ENCODE measurements at places on chromosomes 7 and 10.

DNA sequence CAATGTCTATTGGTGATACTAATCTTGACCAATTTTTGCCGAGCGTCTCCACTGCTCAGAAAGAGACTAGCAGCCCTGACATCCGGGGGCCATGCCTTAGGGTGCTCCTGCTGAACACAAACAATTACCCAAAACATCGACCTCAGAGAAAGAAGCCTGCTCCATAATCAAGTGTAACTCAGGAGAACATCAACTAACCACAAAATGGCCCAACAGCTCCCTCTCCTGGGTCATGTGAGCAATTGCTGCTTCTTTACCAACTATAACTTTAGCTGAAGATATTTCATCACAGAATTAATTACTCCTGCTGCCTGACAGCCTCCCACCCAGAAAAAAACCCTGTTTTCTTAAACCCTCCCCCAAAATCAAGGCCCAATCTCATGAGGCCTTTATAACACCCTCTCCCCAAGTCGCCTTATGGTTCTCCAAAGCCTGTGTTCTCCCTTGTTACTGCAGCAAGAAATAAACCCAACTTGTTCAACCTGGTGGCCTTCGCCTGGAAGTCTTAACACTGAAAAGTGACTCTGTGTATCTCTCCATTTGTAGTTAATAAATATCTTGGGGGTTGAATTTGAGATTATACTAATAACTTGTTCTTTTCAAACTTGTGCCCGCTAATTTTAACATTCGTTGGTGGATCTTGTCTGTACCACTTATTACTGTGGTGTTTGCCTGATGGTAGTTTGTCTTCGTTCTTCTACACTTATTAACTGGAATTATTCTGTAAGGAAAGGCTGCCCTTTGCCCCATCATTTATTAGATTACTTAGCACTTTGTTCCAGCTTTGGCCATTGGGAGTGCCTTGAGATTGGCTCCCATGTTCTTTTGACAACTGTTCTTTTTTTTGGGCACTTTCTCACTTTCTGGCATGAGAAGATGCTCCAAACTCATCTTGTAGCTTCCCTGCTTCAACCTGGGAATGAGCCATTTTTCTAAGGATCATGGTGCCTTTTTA, 21.2 kb upstream of the RAMP3 start:
- DNase-seq: peak; percentile 77

- peak; percentile 53 for DNase-seq
Measured at GRCh38 chr7:42843205-42843800, 68.6 kb downstream of the C7orf25 start.

GRCh38 chr7:117271566-117271965, 51.3 kb downstream of the WNT2 start:
- DNase-seq: no peak

DNA sequence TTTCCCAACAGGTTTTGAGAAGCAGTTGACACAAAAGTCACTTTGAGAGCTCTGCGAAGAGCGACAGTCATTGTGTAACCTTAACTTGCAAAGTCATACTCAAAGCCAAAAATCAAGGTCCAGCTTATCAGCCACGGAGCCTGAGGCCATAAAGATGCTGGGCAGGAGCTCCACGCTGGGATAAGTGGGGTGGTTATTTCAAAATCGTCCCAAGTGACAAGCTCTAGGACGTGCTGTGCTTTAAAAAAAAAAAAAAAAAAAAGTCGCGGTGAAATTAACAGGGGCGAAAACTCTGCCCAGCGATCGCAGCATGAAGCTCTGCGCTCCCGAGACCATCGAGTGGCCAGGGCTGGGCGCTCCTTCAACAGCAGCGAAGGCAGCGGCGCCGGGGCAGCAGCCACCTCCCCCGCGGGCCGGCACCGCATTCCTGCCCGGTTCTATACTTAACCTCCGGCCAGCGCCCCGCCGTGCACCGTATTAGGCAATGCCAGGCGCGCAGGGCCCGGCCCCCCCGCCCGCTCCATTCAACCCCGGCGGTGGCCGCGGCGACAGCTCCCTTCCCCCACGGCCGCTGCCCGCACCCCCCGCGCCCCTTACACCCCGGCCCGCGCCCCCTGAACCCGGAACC, 657 bp downstream of the HACD1 start:
- peak; percentile 40 for DNase-seq

DNA sequence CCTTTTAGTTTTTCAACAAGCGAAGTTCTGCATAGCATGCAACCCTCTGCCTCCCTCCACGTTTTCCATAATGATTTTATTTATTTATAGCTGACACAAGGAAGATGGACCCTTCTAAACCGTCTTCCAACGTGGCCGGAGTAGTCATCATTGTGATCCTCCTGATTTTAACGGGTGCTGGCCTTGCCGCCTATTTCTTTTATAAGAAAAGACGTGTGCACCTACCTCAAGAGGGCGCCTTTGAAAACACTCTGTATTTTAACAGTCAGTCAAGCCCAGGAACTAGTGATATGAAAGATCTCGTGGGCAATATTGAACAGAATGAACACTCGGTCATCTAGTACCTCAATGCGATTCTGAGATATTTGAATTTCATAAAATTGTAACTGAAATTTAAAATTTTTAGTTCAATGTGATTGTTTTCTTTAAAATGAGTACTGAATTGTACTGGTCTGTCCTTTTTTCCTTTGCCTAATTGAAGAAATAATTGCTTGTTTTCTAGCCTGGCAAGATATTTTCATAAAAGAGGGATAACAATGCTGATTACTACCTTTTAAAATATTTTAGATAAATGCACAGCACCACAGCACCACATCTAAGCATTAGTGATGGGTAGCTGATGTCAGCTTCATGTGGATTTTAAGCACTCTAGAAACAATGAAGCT, 41.5 kb upstream of the SLC39A12 start:
- DNase-seq: no peak

- no peak for DNase-seq
Measured at GRCh38 chr7:117444646-117445045, 17.4 kb upstream of the ASZ1 start.

GRCh38 chr10:59270492-59270891, 91.9 kb downstream of the FAM13C start:
- DNase-seq: no peak

- DNase-seq: no peak
Measured at GRCh38 chr10:103641326-103641725, 147.8 kb downstream of the NEURL1 start.

DNA sequence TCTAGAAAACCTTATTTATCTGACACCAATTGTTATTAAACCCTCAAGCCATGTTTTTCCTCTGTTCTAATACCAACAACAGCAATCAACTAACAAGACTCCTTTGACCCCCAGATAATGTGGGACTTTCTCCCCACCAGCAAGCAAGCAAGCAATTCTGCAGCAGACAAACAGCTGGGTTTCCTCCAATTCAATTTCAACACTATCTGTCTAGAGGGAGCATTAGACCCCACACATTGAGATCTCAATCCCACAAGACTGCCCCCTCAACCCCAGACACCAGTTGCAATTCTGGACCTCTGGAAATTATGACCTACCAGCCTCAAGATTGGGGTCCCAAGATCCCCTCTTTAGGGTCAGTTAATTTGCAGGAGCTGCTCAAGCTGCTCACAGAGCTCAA, 89.4 kb upstream of the TMEM26 start:
- DNase-seq: no peak

DNA sequence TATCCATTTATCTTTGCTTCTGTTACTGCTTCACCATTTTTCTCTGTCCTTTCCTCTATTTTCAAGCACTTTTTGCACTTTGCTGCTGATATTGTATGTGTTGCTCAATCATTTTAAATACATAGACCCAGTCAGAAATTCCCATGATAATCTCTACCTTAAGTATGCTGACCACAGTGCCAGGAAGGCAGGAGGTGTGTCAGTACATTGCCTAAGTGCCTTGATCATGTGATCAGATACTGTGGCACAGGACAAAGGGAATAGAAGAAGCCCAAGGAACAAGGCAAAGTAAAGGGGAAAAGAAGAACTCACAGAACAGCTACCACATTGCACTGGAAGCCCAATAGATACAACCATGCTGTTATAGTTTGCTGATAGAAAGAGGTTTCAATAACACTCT, 53.7 kb upstream of the CD36 start:
- no peak for DNase-seq

- no peak for DNase-seq
Measured at GRCh38 chr7:68613897-68614296, 984.4 kb upstream of the AUTS2 start.

GRCh38 chr10:85926986-85927385, 439.6 kb downstream of the GRID1 start:
- no peak for DNase-seq

DNA sequence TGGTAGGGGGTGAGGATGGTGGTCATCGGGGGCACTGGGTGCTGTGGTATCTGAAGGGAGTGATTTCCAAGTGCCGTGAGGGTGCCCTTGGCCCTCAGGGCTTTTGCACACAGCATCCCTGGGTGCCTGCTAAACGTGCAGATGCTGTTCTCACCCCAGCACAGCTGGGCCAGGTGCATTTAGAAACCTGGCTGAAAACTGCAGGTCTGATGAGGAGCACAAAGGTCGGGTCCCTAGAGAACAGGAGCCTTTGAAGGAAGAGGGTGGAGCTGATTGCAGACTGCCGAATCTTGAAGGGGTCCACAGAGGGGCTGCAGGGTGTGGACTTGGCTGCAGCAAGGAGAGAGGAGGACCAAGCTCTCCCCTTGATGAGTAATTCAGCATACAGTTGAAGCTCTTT, 32.0 kb downstream of the ZMIZ1 start:
- DNase-seq: no peak

DNA sequence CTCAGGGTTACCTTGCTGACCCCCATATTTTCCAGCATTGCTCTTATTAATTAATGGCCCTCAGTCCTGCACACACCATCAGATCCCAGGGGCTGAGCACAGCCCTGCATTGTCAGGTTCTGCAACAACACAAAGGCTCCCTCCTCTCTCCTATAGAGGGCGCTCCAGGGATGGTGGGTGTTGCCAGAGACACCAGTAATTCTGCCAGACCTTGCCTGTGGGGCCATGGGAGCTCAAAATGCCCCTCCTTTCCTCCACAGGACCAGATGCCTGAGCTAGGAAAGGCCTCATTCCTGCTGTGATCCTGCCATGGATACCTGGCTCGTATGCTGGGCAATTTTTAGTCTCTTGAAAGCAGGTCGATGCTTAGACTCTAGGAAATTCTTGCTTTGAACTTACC, 42.8 kb upstream of the PRSS58 start:
- no peak for DNase-seq

- no peak for DNase-seq
Measured at GRCh38 chr10:27158421-27158820, 3.3 kb downstream of the MASTL start.

- DNase-seq: no peak
Measured at GRCh38 chr7:50352282-50352681, 47.8 kb downstream of the IKZF1 start.
